ENCODE measurements at places on chromosomes 7 and 10. TPM values are rescaled to one million over a fixed set of nuclear protein-coding genes. Genes with fewer than 3 reads are reported as not detected.

Gene TSPAN33
- 15.1 TPM for polyA plus RNA-seq

Gene FERD3L
- not detected for polyA plus RNA-seq

Gene PTF1A
- not detected for polyA plus RNA-seq

GRCh38 chr7:49781996-49782395 lies 8.6 kb downstream of the VWC2 start:
- no peak for DNase-seq

GRCh38 chr10:47442351-47442750 lies 41.6 kb downstream of the ANXA8 start:
- DNase-seq: no peak

GRCh38 chr7:1768832-1769231 lies 98.8 kb downstream of the ELFN1 start:
- DNase-seq: no peak

- DNase-seq: peak; percentile 74
These were observed 389.0 kb upstream of the PODXL start for GRCh38 chr7:131945313-131945911.

All from brain (organoid and tissue), 16 donors.